Stimulated activated CD4-positive, alpha-beta T cell treated with anti-CD3 and anti-CD28 coated beads, Interleukin-4, amount 100 ng/mL, for 48 hours (primary cell): ENCODE measurements at places on chromosomes 12 and 14.
A peak's percentile ranks its signal among the peaks of the same experiment; 100 is the strongest.

GRCh38 chr12:16610001-16610585, 4.1 kb upstream of the LMO3 start:
- DNase-seq: no peak

- no peak for DNase-seq
These were observed 213.6 kb downstream of the KIF26A start for GRCh38 chr14:104351849-104352492.

GRCh38 chr12:24111086-24111485, 161.6 kb upstream of the SOX5 start:
- no peak for DNase-seq

GRCh38 chr12:98253207-98254037, 262.0 kb upstream of the TMPO start:
- no peak for DNase-seq

DNA sequence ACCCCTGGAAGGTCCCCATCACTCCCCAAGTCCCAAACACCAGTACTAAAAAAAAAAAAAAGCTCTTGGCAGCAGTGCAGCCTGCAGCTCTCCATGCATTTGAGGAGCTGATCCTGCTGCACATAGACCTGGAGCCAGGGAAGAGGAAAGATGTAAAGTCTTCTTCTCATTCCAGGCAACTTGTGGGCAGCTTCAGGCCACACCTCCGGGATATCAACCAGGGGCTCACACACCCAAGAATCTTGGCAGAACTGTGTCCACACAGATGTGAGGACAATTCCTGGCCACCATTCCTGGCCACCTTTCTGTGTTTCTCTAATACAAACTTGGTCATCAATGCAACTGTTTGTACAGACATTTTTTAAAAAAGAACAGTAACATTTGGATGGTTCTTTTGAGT, 72.7 kb downstream of the TMEM132C start:
- no peak for DNase-seq

DNA sequence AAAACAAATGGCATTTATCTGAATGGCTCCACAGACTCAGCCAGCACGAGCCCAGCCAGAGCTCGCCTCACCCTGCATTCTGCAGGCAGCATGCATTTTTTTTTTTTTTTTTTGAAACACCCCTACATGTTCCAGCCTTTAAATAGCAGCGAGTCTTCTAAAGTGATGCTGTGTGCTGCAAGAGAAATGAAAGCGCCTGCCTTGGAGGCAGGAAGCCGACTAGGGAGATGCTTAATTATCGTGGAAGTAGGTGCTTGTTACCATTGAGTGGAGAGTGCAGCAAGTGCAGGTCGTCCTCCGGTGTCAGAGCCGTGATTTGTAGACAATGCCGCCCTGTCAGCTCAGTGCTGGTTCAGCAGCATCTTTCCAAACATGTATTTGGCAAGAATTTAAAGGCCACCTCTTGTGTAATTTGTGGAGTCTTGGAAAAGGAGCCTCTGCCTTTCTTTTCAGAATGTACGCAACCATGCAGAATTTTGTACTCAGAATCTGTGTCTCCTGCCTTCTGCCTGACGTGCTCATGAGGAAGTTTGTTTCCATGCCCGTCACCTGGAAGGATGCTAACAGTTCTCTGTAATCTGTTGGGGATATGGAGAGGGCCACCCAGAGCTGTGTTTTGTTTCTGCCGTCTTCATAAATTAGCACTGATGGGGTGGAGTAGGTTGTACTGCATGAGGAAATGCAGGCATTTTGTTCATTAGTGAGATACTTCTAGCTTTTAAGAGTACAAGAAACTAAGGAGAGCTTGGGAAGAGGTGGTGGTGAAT, 345.9 kb upstream of the RGS6 start:
- no peak for DNase-seq

- no peak for DNase-seq
These were observed 256.2 kb downstream of the DAD1 start for GRCh38 chr14:22332686-22333421.

DNA sequence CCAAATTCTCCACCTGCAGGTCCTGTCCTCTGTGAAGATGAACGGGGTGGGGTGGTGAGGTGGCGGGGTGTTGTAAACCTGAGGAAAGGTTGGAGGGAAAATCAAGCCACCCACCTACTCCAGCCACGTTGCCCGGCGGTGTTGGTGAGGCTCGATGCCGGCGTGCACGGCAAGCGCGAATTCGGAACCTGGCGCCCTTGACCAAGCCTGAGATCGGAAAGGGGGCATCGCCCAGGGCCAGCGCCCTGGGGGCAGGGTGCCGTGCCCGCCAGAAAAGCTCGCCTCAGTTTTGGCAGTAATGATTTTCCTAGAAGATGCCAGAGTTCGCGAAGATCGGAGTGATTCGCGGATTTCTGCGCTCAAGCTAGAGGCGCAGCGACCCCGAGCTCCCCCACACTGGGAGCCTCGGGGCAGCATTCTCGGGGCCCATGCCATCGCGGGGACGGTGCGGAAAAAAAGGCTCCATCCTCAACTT, 817 bp downstream of the STXBP6 start:
- no peak for DNase-seq

GRCh38 chr12:79834712-79835376, 100.1 kb downstream of the PPP1R12A start:
- DNase-seq: no peak

DNA sequence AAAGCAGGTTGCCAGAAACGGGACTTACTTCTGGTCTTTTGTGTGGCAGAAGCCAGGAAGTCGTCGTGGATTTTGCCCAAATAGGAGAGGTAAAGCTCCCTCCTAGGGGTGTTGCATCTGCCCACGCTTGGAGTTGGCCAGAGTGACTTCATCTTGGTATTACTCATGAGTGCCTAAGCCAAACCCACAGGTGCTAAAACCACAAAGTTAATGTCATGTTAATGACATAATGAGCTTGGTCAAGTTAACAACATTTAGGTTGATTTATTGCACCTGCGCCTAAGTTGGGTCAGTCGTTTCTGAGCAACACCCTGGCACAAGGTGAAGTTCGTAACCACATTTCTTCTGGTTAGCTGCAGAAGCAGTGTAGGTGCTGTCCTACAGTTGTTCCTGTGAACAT, 225.2 kb downstream of the FUT8 start:
- DNase-seq: peak; percentile 1

GRCh38 chr12:130880411-130880885, 8.6 kb downstream of the RAN start:
- DNase-seq: no peak

DNA sequence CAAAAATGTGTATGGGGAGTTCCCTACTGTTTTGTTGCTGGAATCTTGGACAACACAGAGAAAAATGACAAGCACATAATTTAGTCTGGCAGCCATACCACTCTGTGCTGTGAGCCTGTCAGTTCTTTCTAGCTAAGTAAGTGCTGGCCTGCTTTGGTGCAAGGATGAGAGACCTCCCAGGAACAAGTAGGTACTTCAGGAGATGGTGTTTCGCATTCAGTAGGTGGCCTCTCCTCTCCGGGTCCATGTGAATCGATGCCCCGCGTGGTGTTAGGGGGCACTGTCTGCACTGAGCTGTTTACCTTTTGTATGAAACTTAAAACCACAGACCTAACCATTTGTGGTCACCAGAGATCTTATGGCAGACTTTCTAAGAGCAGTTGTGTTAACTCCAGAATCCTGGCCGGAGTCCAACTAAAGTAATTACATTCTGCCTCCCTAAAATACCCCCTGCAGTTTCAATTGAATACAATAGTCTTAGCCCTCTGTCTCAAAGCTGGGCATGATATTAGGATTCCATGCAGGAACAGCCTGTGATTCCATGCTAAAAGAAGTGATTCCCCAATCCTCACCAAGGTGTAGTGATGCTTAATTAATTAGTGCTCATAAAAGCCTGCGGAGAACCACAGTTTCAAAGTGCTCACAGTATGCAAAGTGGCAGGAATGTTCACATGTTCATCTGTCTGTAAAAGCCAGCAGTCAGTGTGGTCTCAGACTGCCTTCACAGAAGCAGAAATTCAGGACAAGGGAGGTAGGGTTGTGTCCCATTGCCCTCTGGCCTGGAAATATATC, 64.2 kb downstream of the LLPH start:
- DNase-seq: no peak

DNA sequence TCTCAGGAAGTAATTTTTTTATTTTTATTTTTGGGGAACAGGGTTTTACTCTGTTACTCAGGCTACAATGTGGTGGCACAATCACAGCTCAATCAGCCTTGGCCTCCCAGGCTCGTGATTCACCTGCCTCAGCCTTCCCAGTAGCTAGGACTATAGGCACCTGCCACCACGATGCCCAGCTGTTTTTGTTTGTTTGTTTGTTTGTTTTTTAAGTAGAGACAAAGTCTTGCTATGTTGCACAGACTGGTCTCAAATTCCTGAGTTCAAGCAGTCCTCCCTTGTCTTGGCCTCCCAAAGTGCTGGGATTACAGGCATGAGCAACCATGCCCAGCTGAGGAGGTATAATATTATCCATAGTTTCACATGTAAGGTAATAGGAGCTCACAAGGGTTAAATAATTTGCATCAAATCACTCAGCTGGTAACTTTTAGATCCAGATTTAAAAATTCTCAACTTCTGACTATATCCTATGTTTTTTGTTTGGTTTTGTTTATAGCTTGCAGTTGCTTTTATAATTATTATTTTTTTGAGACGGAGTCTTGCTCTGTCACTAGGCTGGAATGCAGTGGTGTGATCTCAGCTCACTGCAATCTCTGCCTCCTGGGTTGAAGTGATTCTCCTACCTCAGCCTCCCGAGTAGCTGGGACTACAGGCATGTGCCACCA, 629.3 kb downstream of the DIO2 start:
- DNase-seq: no peak

DNA sequence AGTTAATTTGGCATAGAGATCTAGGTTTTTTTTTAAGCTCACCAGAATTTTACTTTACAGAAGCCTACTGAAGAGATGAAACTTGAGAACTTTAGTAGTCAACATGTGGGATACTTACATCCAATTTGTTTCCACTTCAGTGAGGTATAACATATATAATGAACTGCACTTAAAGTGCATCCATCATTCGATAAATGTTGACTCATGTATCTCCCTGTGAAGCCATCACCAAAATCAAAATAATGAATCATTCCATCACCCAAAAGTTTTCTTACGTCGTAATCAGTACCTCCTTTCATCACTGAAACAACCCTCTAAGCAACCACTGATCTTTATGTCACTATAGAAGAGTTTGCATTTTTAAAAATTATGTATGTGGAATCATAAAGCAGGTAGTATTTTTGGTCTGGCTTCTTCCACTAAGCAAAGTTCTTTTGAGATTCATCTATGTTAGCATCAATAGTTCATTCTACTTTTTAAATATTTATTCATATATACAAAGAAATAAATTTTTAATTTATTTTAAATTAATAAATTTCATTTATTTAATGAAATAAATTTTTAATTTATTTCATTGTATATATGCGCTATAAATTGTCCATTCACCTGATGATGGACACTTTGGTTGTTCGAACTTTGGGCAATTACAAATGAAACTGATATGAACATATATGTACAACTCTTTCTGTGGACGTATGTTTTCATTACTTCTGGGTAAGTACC, 2.0 kb upstream of the CPNE8 start:
- no peak for DNase-seq

DNA sequence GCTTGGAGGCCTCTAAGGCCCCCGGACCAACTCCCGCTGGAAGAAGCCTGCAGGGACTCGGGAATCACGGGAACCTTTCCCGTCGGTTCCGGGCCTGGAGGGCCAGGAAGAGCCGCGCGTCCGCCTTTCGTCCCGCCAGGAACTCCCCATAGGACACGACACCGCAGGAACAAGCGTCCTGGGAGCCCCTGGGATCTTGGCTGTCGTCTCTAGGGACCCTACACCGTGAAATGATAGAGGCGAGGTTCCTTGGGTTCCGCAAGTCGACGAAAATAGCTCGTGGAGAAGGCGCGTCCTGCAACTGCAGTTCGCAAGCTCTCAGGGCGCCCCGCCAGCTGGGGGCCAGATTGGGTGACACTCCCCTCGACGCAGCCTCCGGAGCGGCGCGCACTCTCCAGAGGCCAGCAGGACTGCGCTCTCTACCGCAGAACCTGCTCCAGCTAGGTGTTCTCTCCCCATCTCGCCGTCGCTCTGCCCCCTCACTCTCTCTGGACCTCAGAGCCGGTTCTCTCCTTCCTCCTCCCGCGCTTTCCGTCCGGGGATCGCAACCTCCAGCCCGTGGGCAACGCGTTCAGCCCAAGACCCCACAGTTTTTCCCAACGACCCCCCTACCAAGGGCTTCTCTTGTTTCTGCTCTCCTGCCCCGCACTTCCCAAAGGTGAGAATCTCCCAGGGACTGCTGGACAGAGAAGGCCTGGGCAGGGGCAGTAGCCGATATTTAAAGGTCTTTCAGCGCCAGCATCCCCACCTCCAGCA, 776 bp downstream of the BMP4 start:
- DNase-seq: no peak

DNA sequence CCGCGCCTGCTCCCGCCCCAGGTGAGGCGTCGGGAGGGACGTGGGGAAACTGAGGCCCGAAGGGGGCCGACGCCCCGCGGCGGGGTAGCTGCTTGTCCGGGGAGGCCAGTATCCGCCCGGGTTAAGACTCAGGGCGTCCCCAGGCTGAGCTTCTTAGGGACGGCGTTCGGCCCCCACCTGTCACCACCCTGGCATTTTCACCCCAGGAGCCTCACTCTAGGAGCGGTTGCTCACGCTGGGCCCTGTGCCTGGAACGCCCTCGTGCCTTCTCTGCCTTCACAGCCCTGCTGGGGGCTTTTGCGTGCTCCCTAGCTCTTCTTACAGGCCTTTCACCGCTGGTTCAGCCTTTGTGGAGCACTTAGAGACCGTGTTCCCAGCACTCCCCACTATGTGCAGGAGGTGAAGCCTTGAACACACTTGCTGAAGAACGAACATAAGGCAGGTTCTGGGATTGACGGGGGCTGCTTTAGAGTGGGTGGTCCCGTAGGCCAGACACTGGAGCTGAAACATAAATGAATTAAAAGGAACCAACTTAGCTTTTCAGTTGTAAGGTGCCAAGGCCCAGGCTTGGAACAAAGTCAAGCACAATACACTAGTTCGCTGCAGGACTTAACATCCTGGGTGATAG, 601 bp downstream of the ZNF839 start:
- DNase-seq: no peak

DNA sequence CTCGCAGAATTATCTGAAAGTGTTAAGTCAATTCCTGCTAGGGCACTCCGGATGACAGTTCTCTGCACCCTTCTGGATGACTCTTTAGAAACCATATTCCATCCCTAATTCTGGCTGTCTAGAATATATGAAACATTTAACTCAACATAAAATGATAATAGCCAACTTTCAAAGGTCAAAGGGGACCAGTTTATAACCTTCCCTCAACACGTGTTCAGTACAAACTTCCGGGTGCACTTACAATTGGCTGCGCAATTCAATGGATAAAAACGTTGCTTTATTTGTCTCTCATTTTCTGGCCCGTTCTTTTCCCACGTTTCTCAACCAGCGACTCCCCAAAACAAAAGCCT, 1.3 kb downstream of the SBNO1 start:
- DNase-seq: no peak

GRCh38 chr12:64184216-64184615, 37.9 kb downstream of the KICS2 start:
- DNase-seq: no peak

- DNase-seq: no peak
These were observed 368.8 kb downstream of the SYT1 start for GRCh38 chr12:79233341-79233781.

DNA sequence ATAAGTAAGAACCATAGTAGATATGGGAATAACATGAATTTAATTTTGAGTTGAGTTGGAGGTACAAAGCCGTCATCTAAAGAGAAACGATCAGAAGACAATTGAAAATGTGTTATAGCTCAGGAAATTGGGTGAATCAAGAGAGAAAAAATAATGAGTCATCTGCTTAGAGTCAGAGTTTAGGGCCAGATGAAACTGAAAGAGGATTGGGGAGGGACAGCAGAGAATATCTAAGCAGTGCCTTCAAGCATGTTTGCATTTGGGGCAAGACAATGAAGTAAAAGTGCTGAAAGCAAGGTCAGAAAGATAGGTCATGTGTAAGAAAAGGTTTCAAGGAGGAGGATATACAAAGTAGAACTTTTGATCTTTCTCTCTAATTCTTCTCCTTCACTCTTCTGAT, 49.4 kb downstream of the SLC15A5 start:
- DNase-seq: no peak
